NCI-H748 treated with DMSO at 0.1 percent for 48 hours (cell line): ENCODE measurements at places on chromosomes 11 and 22.

- DNase-seq, result no peak
Measured at GRCh38 chr11:132064987-132065620, 694.7 kb downstream of the NTM start.

DNA sequence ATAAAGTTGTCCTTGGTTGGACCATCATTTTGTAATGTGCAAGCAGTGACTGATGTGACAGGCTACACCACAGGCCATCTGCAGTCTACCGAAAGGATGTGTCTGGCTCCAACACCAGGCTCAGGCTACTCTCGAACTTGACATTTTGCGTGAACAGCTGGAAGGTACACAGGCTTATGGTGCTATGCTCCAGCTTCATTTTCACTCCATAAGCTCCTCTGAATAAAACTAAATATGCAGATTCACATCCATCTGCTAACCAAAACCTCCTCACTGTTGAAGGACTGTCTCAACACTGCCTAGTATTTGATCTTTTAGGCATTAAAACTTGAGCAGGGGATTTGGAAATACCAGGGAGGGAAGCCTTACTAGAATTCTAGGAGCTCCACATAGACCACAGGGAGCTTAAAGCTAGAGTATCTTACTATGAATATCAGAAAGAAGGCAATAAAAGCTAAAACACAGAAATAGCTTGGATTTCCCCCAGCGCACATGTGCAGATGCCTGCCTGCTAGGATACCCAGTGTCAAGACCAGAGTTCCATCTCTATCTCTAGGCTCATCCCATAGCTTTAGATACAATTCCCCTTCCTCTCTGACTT, 383.9 kb upstream of the FAT3 start:
- no peak for DNase-seq

- no peak for DNase-seq
Measured at GRCh38 chr11:70505761-70506657, 107.7 kb downstream of the CTTN start.

- no peak for DNase-seq
Measured at GRCh38 chr11:134951305-134951700, 539.3 kb upstream of the B3GAT1 start.

DNA sequence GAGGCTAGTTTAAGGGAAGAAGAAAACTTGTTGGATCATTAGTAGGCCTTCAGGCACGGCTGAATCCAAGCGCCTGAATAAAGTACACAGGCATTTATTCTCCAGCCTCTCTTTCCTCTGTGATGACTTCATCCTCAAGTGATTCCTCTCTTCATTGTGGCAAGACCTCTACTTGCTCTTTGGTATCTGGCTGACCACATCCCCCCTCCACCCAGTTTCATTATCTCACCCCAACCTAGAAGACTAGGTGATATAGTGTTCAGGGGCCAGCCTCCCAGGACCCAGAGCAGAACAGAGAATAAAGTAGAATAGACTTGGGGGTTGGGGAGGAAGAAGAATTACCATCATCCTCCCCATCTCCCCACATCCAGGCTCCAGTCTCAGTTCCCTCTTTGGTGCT, 189.3 kb downstream of the MIAT start:
- DNase-seq, result no peak

DNA sequence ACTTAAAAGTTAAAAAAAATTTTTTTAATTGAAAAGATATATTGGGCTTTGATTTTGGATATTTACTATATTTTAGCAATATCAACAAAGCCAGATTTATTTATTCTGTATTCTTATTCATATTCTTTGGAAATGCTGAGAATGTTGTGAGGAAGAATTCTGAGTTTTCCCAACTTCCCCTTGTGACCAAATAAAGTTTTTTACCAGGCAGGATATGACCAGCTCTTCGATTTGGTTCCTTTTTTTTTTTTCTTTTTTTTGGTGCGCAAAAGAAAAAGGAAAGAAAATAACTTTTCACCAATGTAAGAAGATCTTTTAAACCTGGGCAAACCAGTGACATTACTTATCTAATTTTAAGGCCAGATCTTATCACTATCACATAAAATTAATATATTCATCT, 12.9 kb downstream of the TCP11L1 start:
- no peak for DNase-seq

DNA sequence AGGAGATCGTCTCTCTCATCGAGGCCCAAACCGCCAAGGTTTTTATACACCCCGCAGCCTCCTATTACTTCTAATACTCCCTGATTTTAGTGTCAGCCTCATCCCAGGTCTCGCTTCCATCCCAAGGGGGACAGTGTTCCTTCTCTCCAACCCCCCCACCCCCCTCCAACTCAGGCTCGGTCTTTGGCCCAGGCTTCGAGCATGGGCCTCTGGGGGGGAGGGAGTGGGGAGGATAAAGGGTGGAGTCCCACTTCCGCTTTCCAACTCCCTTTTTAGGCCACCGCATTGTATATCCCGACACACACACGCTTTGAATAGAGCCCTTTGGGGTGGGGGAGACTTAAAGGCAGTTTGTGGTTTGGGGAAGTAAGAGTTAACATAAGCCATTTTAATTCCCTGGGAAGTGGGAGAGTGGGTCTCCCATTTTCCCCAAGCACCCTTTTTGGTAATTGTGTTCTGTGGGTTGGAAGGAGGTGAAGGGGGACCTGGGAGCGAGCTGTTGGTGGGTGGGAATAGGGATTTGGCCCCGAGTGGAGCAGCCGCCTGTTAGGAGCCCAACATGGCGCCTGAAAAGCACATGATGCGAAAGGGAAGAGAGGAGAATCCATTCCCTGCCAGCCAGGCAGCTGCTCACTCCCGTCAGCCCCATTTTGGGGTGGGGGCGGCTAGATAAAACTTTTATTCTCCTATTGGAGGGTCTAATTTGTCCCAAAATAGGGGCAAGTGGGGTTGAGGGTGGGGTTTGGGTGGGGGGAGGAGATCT, 844 bp downstream of the PCF11 start:
- DNase-seq, result no peak

DNA sequence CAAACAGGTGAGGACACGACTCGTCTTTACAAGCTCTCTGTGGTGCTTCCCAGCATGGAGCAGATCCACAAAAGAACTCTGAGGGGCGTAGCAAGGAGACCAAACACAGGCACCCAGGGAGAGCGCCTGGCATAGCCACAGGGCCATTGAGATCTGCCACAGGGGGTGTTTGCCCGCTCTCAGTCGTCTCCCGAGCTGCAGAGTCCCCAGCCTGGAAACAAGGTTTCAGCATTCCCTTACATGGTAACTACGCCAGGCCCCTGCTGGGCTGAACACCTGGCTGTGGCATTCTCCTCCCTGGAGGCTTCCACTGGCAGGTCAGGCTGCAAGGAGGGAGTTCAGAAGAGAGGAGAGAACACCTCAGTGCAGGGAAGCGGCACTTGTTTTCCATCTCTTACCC, 962.1 kb downstream of the NTM start:
- no peak for DNase-seq

GRCh38 chr11:119316729-119317591, at the start of gene MCAM:
MCAM (minus strand) TSS chr11:119317130; CDS start chr11:119317101, 29 bp downstream.
- DNase-seq, result no peak

DNA sequence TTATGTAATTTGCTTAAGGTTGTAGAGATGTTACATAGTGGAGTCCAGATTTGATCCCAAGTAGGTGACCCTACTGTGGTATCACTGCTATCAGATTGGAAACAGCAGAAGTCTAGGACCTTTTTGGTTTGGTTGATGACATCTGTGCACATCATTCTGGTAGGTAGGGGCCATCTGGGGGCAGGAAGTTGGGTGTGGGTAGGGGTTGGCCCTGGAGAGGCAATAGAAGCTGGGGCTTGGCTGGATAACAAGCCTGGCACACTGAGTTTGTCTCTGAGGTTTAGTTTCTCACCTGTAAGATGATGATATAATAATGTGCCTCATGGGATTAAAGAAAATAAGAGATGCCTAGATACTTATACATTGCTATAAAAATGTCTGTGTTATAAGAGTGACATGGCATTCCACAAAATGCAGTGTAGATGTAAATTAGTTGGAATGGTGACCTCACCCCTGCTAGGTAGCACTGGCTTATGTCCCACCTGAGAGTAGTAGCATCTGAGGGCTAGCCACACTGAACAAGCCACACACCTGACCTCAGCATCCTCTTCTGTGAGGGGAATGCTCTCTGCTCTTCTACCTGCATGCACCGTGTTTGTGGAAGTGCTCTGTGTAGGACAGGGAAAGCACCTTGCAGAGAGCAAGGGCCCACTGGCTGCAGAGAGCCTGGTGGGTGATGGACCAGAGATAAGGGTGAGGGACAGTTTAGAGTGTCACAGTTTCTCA, 36.9 kb downstream of the PTPRJ start:
- DNase-seq, result no peak

DNA sequence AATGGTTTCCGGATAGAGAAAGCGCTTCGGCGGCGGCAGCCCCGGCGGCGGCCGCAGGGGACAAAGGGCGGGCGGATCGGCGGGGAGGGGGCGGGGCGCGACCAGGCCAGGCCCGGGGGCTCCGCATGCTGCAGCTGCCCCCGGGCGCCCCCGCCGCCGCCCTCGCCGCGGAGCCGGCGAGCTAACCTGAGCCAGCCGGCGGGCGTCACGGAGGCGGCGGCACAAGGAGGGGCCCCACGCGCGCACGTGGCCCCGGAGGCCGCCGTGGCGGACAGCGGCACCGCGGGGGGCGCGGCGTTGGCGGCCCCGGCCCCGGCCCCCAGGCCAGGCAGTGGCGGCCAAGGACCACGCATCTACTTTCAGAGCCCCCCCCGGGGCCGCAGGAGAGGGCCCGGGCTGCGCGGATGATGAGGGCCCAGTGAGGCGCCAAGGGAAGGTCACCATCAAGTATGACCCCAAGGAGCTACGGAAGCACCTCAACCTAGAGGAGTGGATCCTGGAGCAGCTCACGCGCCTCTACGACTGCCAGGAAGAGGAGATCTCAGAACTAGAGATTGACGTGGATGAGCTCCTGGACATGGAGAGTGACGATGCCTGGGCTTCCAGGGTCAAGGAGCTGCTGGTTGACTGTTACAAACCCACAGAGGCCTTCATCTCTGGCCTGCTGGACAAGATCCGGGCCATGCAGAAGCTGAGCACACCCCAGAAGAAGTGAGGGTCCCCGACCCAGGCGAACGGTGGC, 15.7 kb downstream of the PIK3IP1 start:
- DNase-seq, result no peak

- peak; percentile 44 for DNase-seq
Measured at GRCh38 chr22:24325105-24325757, 54.6 kb downstream of the SPECC1L start.

DNA sequence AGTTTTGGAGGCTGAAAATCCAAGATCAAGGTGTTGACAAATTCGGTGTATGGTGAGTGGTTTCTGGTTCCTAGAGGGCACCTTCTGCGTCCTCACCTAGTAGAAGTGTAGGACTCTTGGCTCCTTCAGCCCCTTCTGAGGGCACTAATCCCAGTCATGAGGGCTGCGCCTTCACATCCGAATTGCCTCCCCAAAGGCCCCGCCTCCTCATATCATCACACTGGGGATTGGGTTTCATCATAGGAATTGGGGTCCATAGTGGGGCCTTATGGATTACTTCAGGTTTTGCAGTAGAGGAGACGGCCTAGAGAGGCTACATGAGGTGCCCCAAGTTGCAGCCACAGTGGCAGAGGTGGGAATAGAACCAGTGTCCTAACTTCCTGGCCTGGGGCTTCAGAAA, 87.1 kb downstream of the CEP164 start:
- DNase-seq, result no peak

DNA sequence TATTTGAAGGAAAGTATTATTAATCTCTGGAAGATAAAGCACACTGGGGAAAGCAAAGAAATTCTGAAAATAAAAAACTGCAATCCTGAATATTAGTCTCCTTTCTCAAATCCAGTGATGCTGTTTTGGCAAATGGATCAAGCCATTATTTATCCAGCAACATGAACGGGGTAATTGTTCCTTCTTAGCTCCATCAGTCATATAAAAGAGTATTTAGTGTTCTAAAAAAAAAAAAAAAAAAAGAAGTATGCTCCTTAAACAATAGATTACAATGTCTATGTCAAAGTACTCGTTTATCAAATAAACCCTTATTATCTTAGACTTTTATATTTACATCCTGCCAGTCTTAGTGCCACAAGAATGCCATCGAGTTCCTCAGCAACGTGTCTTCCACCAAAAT, 1.3 kb downstream of the RDX start:
- DNase-seq, result no peak

DNA sequence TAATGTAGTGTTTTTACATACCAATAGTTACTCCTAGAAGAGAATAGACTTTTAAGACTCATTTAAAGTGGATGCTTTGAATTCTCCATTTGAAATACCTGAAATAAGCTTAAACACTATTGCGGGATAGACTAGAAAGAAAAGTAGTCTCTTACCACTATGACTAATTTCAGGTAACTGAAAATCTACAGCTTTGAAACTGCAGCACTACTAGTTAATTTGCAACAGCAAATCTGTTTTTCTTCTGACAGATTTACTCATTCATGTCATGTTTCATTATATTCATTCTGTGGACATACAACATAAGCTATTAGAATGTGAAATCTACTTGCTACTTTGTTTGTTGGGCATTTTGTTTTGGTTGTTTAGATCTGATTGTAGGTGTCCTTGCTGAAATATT, 153.6 kb downstream of the MAML2 start:
- no peak for DNase-seq

- DNase-seq, result no peak
Measured at GRCh38 chr11:40513281-40513680, 946.2 kb downstream of the LRRC4C start.

- DNase-seq, result no peak
Measured at GRCh38 chr11:111843661-111844060, 27.7 kb downstream of the ALG9 start.

- DNase-seq, result no peak
Measured at GRCh38 chr11:94857337-94857736, 89.2 kb downstream of the AMOTL1 start.

GRCh38 chr22:38049812-38050619, 7.2 kb upstream of the PICK1 start:
- DNase-seq, result no peak

- peak; percentile 69 for DNase-seq
Measured at GRCh38 chr22:49632199-49633009, 195.3 kb downstream of the BRD1 start.

DNA sequence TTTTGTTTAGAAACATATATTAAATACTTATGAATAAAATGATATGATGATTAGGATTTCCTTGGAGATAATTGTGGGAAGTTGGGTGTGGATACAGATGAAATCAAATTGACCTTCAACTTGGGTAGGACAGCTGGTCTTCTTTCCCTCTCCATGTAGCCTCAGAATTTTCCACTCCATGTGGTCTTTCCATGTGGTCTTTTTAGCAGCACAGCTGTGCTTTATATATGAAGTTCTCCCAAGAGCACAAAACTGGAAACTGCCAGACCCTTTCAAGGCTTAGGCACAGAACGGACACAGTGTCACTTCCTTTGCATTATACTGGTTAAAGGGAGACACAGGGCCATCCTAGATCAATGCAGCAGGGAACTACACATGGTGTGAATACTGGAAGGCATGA, 28.6 kb downstream of the FAM76B start:
- DNase-seq, result no peak

DNA sequence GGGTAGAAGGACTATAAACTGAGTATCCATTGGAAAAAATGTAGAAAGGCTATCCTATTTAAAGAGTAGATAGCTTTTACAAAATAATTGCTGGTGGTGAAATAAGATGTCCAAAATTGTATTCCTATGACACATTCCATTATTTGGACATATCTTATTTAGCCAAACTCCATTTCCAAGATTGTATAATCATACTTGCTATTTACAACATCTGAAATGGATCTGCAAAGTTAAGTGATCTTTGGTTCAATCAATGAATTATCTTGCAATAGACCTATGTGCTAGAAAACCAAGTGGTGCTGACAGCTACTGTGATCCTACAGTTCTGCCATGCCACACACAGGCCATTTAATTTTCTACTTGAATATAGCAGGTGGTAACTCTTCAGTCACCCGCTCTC, 11.0 kb upstream of the BLID start:
- no peak for DNase-seq
